ENCODE measurements at places on chromosomes 2 and 18.

DNA sequence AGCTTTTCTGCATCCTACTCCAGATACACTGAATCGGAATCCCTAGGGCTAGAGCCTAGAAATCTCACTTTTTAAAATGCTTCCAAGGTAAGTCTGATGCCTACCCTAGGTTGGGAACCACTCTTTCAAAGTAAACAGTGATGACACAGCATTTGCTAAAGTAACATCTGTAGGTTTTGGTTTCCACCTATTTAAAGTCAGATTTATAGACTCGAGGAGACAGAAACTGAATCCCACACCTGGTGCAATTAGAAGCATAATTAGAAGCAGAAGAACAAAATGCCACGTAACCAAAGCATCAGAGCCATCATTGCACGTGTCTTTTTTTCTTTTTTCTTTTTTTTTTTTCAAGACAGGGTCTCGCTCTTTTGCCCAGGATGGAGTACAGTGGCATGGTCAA lies 40.9 kb downstream of the PDK1 start:
- no peak overlapping the region for H3K4me3 ChIP-seq
- no peak for DNase-seq
- peaks cover 64% of the 10 kb centered on the region for H3K4me1 ChIP-seq
- no peak overlapping the region for H3K27ac ChIP-seq
- H3K36me3 ChIP-seq: peaks cover 7% of the 10 kb centered on the region
- no peaks in the 10 kb centered on the region for H3K27me3 ChIP-seq

GRCh38 chr2:156099382-156099781 lies 233.1 kb downstream of the NR4A2 start:
- no peaks in the 10 kb centered on the region for H3K36me3 ChIP-seq
- H3K4me1 ChIP-seq: no peaks in the 10 kb centered on the region
- no peak overlapping the region for H3K27ac ChIP-seq
- no peak for DNase-seq

GRCh38 chr2:58448065-58448507 lies 207.0 kb upstream of the FANCL start:
- H3K27me3 ChIP-seq: peaks cover 4% of the 10 kb centered on the region
- DNase-seq: peak; percentile 63
- H3K4me3 ChIP-seq: no peak overlapping the region
- H3K36me3 ChIP-seq: no peaks in the 10 kb centered on the region
- H3K4me1 ChIP-seq: peaks cover 10% of the 10 kb centered on the region

- peak overlapping the region; percentile 75 for H3K4me3 ChIP-seq
- H3K27me3 ChIP-seq: no peaks in the 10 kb centered on the region
- DNase-seq: peak; percentile 62
- H3K36me3 ChIP-seq: no peaks in the 10 kb centered on the region
- peaks cover 28% of the 10 kb centered on the region for H3K4me1 ChIP-seq
These were observed 8.7 kb upstream of the KIAA2012 start for GRCh38 chr2:202064171-202064880.

DNA sequence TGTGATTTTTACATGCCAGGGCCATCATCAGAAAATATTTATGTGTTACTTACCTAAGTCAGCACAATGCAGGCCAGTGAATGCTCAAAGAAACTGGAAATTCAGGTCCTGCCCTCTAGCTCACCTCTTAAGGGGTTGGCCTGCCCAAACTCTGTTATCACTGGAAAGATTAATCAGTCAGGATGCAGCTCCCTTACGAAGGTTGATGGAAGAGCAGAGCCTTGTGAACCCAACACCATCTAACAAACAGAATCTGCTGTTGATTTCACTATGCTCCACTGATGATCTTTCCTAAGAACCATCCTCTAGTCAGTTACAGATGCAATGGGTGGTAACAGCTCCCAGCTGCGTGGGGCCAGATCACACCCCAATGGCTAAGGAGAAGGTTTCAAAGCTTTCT lies 38.2 kb downstream of the SOX11 start:
- no peak overlapping the region for H3K27ac ChIP-seq
- no peak for DNase-seq

DNA sequence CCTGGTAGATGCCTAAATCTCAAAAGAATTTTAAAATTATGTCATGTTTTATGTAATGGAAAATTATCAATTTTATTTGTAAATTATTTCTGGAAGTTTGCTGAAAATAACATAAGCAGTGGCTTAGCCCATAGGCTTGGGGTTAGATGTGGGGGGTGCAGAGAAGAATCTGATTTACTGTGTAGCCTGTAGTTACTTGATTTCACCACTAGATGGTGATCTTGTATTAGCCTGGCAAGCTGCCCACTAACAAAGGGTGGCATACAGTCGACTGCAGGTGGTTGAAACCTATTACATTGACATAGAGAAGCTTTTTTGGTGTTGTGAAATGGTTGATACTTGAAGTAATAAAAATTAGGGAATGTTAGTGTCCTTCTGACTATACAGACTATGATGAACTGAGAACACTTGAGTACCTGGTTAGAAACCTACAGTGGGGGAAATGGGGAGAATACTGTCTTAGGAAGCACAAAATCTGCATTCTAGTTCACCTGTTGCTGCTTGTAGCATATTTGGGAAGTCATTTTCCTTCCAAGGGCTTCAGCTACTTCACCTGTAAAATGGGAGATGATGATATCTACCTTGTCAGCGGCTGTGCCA lies 191.0 kb upstream of the LHCGR start:
- H3K27me3 ChIP-seq: peaks cover 3% of the 10 kb centered on the region
- H3K4me3 ChIP-seq: no peak overlapping the region
- H3K27ac ChIP-seq: no peak overlapping the region
- no peaks in the 10 kb centered on the region for H3K4me1 ChIP-seq
- no peaks in the 10 kb centered on the region for H3K36me3 ChIP-seq

GRCh38 chr2:105398336-105399206 lies at the start of gene FHL2:
Gene FHL2 (minus strand): TSS chr2:105399051. CDS start chr2:105386516, 12,535 bp downstream.
- H3K27ac ChIP-seq: peak within 1 kb of the TSS; percentile 90
- no peaks in the 10 kb centered on the region for H3K27me3 ChIP-seq
- H3K4me3 ChIP-seq: peak within 1 kb of the TSS; percentile 94
- peaks cover 49% of the 10 kb centered on the region for H3K4me1 ChIP-seq
- peak; percentile 52 for DNase-seq
- H3K36me3 ChIP-seq: peaks cover 44% of the 10 kb centered on the region

- peak overlapping the region; percentile 6 for H3K27ac ChIP-seq
- H3K4me1 ChIP-seq: peaks cover 24% of the 10 kb centered on the region
- H3K4me3 ChIP-seq: no peak overlapping the region
- 0 out of 2 replicates have a peak, but pooled peaks cover 3% of the 10 kb centered on the region for H3K27me3 ChIP-seq
- peak; percentile 56 for DNase-seq
These were observed 86.8 kb downstream of the MAIP1 start for GRCh38 chr2:200042102-200042735.

DNA sequence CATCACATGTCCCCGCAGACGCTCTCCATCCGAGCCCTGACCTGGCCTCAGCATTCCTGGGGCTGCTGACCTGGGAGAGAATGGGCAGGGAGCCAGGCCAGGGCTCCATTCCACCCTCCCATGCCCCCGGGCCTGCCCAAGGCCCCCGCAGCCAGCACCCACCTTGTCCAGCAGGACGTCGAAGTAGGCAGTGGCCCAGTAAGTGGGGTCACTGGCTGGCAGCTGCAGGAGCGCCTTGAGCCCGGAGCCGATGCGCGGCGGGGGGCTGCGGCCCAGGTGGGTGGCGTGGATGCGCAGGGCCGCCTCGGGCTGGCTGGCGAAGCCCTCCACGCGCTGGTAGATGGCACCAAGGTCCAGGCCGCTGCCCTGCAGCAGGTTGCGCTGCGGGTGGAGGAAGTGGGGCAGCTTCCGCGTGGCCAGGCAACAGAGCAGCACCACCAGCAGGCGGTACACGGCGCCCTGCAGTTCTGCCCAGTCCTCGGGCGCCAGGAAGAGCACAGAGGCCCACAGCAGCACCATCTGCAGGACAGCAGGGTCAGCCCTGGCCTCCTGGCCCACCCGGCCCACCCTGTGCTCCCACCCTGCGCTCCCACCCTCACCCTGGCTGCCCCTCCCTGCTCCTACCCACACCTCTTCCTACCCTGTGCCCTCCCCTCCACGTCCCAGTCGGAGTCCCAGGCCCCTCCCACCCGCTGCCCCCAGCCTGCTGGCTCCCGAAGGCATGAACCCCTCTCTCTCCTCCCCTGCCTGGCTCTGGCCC lies 7.6 kb downstream of the MAB21L4 start:
- no peaks in the 10 kb centered on the region for H3K36me3 ChIP-seq
- no peak overlapping the region for H3K4me3 ChIP-seq

DNA sequence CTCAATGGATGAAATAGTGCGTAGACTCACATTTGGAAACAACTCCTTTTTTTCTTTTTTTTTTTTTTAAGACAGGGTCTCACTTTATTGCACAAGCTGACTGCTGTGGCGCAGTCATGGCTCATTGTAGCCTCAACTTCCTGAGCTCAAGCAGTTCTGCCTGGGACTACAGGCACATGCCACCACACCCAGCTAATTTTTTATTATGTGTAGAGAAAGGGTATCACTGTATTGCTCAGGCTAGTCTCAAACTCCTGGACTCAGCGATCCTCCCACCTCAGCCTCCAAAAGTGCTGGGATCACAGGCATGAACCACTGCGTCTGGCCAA lies 17.4 kb downstream of the HAT1 start:
- DNase-seq: no peak
- no peaks in the 10 kb centered on the region for H3K27me3 ChIP-seq
- H3K4me1 ChIP-seq: peaks cover 12% of the 10 kb centered on the region
- H3K4me3 ChIP-seq: no peak overlapping the region

- no peak for DNase-seq
- peaks cover 22% of the 10 kb centered on the region for H3K4me1 ChIP-seq
- no peak within 1 kb of the TSS for H3K27ac ChIP-seq
- H3K36me3 ChIP-seq: no peaks in the 10 kb centered on the region
- H3K27me3 ChIP-seq: peaks cover 30% of the 10 kb centered on the region
- H3K4me3 ChIP-seq: peak within 1 kb of the TSS; percentile 85
These were observed at the start of gene ERBB4 for GRCh38 chr2:212538305-212539071. Gene ERBB4 (minus strand): TSS chr2:212538802. CDS start chr2:212538530, 272 bp downstream.

DNA sequence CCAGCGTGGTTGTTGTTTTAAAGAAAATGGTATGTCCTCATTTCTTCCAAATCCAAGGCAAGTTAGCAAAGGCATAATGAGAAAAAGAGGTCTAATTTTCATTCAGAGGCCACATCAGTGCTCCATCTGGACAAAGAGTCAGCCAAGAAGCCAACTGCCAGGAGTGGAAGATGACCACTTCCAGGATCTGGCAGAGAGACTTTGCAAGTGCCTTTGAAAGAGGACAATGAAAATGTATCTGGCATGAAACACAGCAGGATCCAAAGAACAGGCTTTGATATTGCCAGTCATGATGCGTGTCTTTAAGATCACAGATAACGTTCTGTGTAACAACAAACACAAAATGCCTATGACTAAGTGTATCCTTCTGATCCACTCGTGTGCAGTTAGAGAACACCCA lies 82.8 kb downstream of the AFF3 start:
- no peak for DNase-seq
- H3K27me3 ChIP-seq: peaks cover 4% of the 10 kb centered on the region
- no peak overlapping the region for H3K27ac ChIP-seq

DNA sequence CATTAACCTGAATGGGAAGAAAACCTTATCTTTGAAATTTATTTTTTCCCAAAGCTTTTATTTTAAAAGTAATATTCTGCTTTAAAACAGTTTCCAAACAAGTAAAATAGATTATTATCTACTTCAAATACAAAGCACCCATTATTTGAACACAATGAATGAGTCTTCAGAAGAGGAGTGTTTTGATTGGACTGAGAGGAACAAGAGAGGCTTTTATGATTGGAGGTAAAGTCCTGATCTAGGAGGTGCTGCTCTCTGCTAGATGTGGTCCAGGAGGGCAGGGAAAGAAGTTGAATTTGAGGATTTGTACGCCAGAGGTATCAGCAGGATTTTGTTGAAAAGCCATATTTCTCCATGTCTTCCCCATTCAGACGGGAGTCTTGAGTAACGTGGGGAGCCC lies 900.7 kb downstream of the SOCS6 start:
- H3K27ac ChIP-seq: no peak overlapping the region
- no peaks in the 10 kb centered on the region for H3K36me3 ChIP-seq
- DNase-seq: no peak
- no peaks in the 10 kb centered on the region for H3K27me3 ChIP-seq

DNA sequence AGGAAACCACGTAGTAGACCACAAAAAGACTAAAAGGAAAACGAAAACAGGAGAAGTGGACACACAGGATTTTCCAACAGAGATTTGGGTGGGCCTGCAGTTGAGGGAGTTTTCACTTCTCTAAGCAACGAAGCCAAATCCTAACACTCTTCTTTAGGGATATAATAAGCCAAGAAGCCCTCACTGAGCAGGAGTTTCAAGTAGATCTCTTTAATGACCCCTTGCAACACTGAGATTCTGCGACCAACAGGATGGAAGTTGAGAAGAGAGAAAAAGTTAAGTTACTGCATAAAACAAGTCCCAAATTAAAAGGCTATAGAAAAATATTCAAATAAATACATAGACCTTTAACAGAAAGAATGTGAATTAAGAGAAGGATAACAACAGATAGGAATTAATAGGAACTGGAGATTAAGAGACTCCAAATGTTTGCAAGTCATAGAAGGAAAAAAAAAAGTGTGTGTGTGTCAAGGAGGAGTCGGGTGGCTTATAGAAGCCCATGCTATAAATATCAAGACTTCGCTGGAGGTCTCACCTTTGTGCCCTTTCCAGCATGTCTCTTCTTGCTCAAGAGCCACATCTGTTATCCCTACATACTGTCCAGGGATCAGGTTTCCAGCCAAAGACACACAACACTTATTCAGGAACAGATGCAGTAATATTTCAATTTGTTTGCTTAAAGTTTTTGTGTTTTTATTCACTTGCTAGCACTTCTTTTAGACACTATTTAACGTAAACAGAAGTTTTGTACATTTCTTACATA lies 69.4 kb upstream of the ARHGAP28 start:
- no peak overlapping the region for H3K4me3 ChIP-seq
- no peaks in the 10 kb centered on the region for H3K4me1 ChIP-seq
- no peak overlapping the region for H3K27ac ChIP-seq
- H3K36me3 ChIP-seq: no peaks in the 10 kb centered on the region

DNA sequence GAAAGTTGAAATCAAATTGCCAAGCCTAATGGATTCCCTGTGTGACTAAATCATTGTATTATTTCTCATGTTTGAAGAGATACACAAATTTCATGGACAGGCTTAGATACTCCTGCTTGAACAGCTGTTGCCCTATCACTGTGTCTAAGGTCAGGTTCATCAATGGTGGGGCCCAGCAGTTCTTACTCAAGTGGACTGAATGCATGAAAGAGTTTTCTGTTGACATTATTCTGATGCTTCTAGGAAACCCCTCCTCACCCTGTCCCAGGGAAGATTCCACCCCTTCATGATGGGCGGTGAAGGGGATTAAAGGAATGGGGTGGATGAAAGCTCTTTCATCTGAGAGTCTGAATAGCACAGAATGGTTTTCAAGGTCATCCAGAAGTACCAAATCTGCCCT lies 148.8 kb downstream of the INO80D start:
- no peaks in the 10 kb centered on the region for H3K36me3 ChIP-seq
- DNase-seq: no peak
- H3K4me3 ChIP-seq: no peak overlapping the region
- H3K27me3 ChIP-seq: peaks cover 10% of the 10 kb centered on the region

All from HFFc6 (cell line).